ENCODE measurements at places on chromosomes 3 and 15.

GRCh38 chr3:136835813-136836510 is 17.0 kb downstream of the SLC35G2 start:
- no peak for DNase-seq

- no peak for DNase-seq
Measured at GRCh38 chr3:88811096-88811495, 296.3 kb upstream of the EPHA3 start.

DNA sequence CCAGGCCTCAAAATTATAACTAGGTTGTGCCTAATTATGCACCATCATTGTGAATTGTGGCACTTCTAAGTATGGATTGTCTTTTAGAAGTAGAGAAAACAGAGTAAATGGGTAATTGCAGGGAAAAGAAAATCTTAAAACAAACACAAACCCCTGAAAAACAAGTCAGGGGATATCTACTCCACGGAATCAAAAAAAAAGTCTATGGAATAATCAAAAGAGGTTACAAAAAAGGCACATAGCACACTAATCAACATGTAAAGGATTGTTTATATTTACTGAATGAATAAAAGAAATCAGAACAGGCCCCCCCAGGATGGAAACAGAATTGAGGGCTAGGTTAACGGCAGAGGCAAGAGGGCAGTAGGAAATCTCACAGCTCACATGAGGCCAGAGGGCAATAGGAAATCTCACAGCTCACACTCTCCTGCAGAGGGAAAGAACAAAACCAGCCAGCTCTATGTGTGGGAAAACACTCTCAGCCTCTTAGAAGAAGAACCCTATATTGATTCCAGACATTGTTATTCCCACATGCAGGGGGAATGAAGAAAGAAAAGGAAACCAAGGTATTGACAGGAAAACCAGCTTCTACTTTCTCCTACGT is 72.7 kb upstream of the FNDC3B start:
- no peak for DNase-seq

DNA sequence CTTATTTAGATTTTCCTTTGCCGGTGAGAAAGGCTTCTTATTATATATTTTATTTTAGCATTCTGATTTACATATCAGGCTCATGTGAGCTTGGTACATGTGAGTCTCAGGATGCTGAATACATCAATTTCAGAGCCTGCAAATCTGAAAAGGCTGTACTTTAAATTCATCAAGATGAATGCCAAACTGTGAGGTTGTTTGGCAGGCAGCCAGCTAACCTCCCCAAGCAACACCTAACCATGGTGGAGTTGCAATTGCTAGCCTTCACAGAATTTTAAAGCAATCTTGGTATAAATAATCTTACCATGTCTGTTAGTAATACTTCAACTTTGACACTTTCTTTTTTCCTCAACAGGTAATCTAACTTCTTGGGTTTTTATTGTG is 252.5 kb downstream of the CDIN1 start:
- DNase-seq, result no peak

- DNase-seq, result no peak
Measured at GRCh38 chr3:67204951-67205350, 206.8 kb downstream of the KBTBD8 start.

- DNase-seq, result no peak
Measured at GRCh38 chr3:177352424-177352823, 155.1 kb upstream of the TBL1XR1 start.

Data from midbrain (tissue), 1 donor.